ENCODE measurements at places on chromosomes 3 and 15.
A peak's percentile ranks its signal among the peaks of the same experiment; 100 is the strongest.

DNA sequence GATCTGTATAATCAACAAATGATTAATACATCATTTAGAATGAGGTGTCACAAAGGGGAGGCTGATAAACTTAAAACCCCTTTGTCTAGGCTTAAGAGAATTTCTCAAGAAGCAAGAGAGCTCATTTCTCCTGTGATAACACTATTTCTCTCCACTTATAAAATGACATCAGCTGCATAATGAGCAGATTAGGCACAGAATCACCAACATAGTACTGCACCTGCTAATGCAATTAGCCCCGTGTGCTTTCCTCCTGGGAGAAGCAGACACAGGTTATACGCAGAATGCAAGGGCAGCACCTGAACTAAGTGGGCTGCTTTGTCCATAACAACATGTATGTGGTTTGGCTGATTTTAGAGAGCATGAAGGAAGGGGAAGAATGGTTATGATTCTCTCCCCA lies 515.3 kb upstream of the CFAP20DC start:
- DNase-seq: no peak

DNA sequence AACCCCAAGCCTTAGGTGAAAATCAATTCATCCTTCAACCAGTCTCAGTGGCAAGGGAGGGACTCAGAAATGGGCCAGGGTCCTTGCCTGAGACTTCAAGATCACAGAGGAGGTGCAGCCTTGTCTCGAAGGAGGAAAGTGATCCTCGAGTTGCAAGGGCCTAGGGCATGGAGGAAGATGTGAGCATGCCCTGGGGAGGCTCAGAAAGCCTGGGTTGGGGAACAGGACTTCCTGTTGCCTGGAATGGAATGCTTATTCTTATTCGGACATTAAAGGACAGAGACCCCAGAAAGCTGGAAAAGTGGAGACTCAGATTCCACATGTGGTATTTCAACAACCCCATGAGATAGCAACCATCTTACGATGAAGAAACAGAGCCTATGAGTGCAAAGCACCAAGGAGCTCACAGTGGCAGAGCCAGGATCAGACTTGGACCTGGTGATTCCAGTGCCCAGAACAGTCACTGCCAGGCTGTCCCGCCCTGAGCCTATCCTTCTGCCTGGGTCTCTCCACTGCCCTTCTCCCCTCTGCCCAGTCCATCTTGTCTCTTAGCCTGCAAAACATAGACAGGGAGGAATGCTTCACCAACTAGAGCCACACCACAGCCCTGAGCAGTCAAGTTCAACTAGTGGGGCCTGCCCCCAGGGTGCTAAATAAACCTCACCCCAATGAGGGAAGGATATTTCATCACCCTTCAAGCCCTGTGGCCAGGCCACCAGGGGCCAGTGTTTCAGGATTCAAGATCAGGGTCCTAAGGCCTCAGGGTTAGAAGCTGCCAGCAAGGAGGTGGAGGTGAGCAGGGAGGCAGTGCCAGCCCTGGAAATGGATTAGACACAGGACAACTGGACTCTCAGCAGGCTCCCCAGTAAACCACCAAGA lies 21.9 kb downstream of the DAPK2 start:
- DNase-seq: no peak

DNA sequence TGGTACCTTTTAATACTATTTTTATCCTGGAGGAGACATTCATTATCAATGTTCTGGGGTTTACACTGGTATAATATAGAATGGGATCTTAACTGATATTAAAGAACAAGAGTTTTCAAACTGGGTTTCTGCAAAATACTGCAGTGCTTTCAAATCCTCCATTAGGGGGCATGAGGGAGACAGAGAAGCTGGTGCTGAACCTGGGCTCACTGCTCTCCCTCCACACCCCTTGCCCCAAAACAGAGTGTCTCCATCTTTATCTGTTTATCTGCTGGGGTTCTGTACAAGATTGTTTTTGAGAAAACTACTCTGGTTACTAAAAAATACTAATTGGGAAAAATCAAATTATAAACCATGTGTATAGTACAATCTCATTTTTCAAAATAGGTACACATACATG lies 41.7 kb downstream of the CADPS start:
- no peak for DNase-seq

DNA sequence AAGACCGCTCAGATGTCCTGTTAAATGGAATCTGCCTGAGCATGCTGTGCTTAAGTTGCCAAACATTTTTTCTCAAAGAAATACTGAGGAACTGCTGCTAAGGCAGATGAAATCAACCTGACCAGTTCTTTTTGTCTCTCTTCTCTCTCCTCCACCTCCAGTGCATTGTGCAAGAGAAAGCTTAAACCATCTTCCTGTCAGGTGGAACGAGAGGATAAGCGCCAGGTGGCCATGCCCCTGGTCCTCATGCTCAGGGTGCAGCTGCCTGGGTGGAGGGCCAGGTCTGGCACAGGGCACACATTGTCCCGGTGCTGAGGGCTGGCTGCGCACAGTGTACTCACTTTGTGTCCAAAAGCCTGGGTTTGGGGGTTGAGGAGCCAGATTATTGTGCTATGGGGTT lies 176.2 kb upstream of the TP63 start:
- no peak for DNase-seq

DNA sequence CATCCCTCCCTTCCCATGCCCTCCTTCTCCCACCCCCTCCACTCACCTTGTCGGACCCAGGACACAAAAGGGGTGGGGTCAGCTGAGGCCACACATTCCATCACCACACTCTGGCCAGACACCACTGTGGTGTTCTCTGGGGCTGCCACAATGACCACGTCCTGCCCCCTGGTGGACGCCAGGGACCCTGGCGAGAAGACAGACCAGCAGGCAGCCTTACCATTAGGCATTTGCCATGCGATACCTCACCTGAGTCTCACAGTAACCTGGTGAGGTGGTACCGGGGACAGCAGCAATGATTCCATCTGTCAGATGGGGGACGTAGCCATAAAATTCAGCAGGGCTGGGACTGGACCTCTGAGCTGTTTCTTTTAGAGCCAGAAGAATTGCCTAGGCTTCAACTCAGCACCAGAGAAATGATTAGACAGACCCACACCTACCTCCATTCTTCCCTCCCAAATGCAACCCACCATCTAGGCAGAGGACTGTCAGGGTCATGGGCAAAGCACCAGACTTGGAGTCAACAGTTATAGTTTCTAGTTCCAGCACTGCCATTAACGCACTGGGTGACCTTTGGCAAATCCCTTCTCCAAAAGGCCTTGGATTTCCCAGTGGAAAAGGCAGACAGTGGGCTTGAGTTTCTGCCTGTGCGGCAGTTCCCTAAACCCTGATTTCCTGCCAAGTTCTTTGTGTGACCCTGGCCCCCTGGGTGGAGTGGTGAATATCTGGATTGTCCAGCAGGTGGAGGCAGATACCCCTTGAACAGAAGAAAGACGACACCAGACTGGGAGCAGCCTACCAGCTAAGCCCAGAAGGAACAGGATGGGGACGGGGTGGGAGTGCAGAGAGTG lies 21.8 kb downstream of the IGDCC4 start:
- peak; percentile 63 for DNase-seq

GRCh38 chr3:130853581-130853980 lies 40.3 kb upstream of the ATP2C1 start:
- DNase-seq: no peak

GRCh38 chr3:55782351-55782750 lies 295.2 kb upstream of the WNT5A start:
- no peak for DNase-seq

DNA sequence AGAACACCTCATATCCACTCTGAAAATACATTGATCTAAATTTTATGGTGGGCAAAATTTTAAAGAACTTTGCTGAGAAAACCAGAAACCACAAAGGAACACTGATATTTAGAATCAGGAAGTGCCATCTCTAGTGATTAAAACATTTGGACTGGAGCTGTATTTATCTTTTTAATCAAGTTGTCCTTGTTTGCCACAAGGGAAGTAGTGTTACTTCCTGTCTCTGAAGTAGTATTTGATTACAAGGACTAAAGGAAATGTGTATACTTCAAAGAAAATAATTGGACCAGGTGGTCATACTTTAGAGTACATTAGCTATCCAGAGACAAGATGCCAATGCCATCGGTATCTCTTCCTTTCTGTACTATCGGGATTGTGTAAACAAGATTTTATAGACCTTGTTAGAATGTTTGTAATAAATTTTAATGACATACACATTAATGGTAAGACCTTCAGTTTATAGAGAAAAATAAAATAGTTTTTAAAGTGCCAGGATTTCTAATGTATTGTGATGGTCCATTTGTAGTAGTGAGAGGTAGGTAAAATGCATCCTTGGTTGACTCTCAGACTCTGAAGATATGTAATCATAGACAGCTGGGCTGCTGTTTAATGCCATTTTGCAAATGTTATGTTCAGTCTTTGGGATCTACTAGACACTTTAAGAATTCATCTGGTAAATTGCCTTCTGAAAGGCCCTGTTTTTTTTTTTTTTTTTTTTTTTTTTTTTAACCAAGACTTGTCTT lies 131.9 kb downstream of the B3GALNT1 start:
- no peak for DNase-seq

GRCh38 chr3:114706591-114707232 lies 412.9 kb downstream of the TIGIT start:
- DNase-seq: peak; percentile 85

DNA sequence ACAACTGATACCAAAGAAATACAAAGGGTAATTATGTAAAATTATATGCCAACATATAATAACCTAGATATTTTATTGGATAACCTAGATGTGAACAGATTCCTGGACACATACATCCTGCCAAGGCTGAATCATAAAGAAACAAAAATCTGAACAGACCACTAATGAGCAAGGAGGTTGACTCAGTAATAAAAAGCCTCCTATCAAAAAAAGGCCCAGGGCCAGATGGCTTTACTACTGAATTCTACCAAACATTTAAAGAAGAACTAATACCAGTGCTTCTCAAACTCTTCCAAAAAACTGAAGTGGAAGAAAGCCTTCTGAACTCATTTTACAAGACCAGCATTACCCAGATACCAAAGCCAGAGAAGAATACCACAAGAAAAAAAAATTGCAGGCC lies 32.4 kb downstream of the THBS1 start:
- no peak for DNase-seq

- no peak for DNase-seq
These were observed 117.0 kb upstream of the SAMMSON start for GRCh38 chr3:69882560-69882959.

- DNase-seq: peak; percentile 10
These were observed 314.0 kb downstream of the ERC2 start for GRCh38 chr3:56154297-56154696.

DNA sequence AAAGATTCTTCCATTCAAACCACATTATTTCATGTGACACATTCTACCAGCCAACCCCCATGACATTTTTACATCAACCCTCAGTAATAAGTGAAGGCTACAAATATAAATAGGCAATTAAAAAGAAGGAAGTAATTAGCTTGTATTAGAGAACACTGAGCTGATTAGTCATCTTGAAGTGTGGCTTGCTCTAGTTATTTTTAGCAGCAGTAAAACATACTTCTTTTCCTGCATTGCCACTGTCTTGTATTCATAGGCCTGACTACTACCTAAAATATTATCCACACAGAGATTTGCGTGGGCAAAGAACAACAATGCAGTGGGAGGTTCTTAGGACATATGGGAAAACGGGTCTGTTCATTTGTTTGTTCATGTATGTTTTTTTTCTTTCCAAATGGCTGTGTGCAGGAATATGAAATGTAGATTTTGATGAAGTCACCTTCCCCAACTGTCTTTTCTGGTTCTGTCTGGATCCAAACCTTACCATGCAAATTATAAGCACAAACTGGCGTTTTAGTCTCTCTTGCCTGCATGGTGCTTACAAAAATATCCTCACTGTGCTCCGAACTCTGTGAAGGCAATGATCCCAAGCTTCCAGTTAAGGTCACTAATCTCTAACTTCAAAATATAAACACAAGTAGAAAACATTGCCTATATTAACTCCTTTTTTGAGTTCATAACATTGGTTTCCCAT lies 31.5 kb upstream of the TM4SF4 start:
- peak; percentile 69 for DNase-seq

DNA sequence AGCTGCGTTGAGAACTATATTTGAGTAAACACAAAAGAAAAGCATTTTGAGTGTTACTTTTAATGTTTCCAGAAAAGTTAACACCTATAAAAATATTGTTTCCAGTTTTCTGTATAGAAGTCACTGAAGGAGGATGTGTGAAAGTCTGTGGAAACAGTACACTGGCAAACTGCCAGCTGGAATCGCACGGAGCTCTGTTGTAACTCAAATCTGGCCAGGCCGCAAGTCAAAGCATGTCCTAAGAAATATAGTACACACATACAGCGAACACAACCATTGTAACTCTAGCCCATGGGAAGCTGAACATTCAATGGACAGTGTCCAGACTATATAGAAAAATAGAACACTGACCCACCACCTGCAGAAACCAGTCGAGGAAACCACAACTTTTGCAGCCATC lies 657.2 kb downstream of the FHIT start:
- no peak for DNase-seq

GRCh38 chr3:52819936-52820335 lies 10.5 kb downstream of the ITIH4 start:
- no peak for DNase-seq

GRCh38 chr15:68843425-68844311 lies 23.0 kb upstream of the ANP32A start:
- DNase-seq: no peak

GRCh38 chr3:122392868-122393844 lies 9.2 kb downstream of the FAM162A start:
- peak; percentile 36 for DNase-seq

DNA sequence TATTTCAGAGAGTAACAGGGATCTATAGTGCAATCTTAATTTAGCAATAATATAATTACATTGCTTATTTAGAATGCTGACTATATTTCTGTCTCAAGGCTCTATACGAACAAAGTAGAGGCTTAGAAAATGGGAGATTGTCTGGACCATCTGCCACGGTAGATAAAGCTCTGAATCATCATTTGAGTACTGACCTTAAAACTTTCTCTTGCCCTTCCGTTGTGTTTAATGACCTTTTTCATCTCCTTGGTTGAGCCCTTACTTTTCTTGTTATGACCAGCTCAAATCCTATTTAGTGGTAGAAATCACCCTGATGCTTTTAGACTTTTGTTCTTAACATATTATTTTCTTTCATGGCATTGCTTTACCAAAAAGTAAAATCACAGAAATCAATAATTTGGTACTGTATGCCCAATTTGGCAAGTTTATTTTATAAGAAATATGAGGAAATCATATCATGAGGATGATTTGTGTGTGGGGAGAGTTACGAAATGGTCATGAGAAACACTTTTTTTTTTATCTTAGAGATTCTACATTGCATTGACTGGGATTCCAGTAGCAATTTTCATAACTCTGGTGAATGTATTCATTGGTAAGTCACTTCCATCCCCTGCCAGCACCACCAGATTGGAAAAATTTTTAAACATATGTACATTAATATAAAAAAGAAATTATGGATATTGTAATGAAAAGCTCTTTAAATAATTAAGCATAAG lies 11.0 kb downstream of the NDUFB5 start:
- DNase-seq: peak; percentile 23

- peak; percentile 77 for DNase-seq
These were observed 3.6 kb downstream of the PRSS50 start for GRCh38 chr3:46713898-46714552.
